ENCODE measurements at places on chromosomes 2 and 18. TPM values are rescaled to one million over a fixed set of nuclear protein-coding genes. Genes with fewer than 3 reads are reported as not detected.

DNA sequence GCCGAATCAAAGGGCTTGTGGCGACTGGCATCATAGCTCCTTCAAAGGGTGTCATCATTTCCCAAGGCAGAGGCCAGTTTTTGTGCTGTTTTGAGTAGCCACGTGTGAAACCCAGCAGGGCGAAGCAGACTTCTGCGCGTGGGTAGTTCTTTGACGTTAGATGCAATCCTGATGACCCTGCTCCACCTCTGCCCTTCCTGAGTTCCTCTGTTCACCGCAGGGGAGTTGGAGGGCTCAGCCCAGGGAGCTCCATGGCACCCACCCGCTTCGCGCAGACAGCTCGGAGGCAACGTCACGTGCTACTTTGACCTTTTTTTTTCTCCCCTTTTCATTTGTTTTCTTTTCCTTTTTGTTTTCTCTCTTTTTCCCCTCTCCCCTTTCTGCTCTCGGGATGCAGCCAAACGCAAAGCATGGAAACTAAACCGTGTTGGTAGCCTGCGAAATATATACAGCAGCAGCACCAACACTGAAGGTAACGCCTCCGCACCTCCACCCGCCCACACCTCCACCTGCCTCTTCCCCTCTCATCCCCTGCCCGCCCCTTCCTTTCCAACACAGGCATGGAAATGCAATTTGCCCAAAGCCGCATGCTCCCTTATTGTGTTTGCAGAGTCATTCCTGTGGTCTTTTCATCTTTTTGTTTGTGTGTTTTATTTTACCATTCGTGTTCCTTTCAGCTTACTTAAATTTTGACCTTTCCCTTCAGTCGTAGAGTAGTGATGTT is 153.6 kb downstream of the GBX2 start:
- no peak for ATAC-seq

DNA sequence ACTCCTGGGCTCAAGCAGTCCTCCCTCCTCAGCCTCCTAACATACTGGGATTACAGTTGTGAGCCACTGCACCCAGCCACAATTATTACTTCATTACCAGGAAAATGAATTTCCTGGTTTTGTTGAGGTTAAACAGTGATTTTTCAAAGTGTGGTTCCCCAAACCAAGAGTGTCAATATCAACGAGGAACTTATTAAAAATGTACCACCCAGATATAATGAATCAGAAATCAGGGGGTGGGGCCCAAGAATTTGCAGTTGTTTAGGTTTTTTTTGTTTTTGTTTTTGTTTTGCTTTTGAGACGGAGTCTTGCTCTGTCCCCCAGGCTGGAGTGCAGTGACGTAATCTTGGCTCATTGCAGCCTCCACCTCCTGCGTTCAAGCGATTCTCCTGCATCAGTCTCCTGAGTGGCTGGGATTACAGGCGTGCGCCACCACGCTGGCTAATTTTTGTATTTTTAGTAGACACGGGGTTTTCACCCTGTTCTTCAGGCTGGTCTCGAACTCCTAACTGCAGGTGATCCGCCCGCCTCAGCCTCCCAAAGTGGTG is 94.1 kb downstream of the WDSUB1 start:
- no peak for ATAC-seq

DNA sequence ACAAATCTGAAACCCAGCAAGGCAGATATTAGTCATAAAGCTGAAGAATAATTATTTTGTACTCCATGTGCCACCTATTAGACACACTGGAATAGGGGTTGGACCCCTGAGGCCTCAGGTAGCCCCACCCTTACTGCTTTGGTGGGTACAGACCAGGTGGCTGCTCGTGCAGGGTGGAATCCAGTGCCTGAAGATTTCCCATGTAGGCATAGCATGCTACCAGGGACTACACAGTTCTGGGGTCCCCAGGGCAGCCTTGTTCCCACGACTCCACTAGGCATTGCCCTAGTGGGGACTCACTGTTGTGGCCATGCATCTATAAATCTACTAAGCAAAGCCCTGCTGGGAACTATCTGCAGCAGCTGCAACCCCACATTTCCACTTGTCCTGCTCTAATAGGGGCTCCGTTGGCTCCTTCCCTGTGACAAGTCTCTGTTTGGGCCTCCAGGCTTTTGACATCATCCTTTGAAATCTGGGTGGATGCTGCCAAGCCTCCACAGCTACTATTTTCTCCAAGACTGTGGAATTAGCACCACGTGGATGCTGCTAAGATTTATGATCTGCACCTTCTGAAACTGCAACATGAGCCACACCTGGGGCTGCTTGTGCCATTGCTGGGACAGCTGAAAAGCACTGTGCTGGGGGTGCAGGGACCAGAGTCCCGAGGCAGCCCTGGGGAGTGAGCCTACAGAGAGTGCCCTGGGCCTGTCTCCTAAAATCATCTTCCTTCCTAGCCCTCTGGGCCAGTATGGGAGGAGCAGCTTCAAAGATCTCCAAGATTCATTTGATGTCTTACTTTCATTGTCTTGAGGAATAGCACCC is 303.8 kb downstream of the FSIP2 start:
- no peak for ATAC-seq

- no peak for ATAC-seq
These were observed 4.9 kb downstream of the VIT start for GRCh38 chr2:36701391-36701795.

DNA sequence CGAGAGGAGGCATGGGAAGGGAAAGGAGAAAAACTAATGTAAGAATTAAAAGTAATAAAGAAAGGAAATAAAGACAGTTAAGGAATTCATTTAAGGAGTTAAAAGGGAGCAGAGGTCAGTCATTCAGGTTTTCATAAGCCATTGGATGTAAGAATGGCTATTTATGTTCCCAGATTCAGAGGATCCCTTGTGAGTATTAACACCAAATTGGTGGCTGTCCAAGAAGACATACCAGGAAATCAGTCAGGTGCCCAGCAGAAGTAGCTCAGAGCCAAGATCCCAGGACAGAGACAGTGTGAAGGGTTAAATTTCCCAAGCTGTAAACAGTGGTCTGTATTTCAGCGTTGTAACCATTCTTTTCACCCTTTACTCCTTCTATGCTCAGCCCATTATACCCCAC is 550.4 kb downstream of the BCL11A start:
- no peak for ATAC-seq

- no peak for ATAC-seq
These were observed 564.4 kb downstream of the ZEB2 start for GRCh38 chr2:143955401-143956065.

- no peak for ATAC-seq
These were observed 15.6 kb downstream of the PHLPP1 start for GRCh38 chr18:62730941-62731340.

DNA sequence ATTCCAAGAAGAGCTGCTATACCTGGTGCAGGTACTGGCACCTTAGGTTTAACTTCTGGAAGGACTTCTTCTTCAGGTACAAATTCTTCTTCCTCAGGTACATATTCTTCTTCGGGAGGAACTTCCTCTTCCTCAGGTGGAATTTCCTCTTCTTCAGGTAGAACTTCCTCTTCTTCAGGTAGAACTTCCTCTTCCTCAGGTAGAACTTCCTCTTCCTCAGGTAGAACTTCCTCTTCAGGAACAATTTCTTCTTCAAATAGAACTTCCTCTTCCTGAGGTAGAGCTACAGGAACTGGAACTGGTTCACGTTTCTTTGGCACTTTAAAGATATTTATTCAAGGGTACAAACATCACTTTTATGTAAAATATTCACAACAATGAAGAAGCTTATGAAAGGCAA is 129.6 kb downstream of the TTN start:
- no peak for ATAC-seq

GRCh38 chr2:71811157-71811556 is 336.5 kb downstream of the CYP26B1 start:
- no peak for ATAC-seq

DNA sequence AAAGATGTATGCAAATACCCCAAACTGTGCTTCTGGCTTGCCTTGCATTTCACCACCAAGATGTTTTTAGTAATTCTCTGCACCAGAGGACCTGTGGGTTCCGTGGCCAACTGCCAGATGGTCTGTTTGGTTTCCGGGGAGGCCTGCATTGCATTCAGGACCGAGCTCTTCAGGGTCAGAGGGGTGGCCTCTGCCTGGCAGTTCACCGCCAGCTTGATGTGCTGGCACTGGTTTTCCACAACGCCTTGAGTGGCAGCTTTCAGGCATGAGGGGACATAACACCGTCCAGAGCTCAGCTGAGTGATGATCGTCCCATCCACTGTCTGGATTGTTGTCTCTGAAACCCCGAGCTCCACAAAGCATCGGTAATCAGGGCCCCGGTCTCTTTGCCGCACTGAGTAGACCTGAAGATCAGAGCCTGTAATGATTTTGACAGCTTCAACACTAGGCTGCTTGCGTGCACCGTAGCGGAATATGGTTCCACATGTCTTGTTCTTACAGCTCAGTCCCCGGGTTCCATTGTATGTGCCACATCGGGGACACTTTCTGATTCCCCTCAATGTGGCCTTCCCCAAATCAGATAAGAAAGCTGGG is 9.4 kb downstream of the C2orf42 start:
- no peak for ATAC-seq

DNA sequence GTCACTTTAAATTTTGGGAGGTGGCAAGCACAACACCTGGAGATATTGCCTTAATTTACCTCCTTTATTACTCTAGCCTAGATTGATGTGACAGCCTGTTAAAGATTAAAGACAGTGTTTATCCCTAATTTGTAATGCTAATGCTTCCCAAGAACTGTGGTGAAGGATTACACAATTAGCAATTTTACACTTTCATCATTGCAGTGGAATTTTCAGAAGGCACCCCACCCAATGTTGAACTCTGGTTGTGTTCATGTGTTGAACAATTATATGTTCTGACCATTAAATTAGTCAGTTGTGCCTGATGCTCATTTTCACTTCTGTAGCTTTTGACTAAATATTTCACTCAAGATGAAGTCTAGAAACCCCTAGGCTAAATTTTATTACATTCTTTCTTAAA is 317.1 kb upstream of the CWC22 start:
- ATAC-seq = no peak

GRCh38 chr2:179467111-179467510 is 202.5 kb upstream of the SESTD1 start:
- no peak for ATAC-seq

GRCh38 chr2:18311420-18312195 is 248.8 kb downstream of the RDH14 start:
- peak; percentile 86 for ATAC-seq

DNA sequence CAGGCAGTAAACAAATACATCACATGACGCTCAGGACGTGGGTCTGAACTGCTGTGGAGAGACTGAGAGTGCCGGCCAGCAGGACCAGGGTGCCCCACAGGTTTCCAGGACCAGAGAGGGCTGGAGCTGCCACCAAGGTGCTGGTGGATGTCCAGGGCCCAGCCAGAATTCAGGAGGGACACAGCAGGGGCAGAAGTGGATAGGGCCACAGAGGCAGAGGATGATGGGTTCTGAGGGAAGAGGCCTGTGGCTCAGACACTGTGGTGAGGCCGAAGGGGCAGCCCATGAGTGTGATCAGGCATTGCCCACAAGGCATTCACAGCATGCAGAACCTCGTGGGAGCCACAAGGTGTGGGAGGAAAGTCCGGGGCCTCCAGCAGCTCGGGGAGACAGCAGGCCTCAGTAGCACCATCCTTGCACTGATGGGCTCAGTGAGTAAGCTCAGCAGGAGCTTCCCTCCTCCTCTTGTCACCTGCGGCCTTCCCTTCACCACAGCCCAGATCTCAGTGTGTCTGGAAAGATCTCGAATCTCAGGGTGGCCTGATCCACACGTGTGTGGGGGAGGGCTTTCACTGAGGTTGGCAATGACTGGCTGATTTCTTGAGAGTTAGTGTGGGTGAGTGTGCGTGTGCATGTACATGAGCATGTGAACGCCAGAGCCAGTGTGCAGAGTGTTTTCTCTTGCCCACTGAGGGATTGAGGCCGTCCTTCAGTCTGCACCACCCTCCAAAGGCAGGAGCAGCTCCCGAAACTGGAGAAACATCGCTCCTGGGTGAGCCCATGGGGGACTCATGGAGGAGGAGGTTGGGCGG is 181.8 kb upstream of the RAB6C start:
- ATAC-seq = no peak

- ATAC-seq = peak; percentile 62
These were observed 918 bp upstream of the HNRNPLL start for GRCh38 chr2:38603402-38604290.

DNA sequence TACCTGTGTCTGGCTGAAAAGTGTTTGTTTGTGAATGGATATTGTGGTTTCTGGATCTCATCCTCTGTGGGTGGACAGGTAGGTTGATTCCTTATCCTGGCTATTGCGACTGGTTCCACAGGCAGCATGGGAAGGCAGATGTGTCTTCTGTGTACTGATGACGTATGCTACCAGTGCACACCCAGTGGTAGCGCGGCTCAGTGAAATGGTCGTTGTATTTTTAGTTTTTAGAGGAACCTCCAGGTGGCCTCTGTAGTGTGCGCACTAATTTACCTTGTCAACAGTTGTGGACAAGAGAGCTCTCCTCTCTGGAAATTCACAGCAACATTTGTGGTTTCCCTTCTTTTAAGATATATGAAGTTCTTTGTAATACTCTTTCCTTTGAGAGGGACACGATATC is 52.5 kb downstream of the CCDC74A start:
- ATAC-seq = no peak

- no peak for ATAC-seq
These were observed 6.8 kb downstream of the LBH start for GRCh38 chr2:30237966-30238800.

GRCh38 chr18:74234326-74235171 is 57.2 kb downstream of the CYB5A start:
- peak; percentile 38 for ATAC-seq

DNA sequence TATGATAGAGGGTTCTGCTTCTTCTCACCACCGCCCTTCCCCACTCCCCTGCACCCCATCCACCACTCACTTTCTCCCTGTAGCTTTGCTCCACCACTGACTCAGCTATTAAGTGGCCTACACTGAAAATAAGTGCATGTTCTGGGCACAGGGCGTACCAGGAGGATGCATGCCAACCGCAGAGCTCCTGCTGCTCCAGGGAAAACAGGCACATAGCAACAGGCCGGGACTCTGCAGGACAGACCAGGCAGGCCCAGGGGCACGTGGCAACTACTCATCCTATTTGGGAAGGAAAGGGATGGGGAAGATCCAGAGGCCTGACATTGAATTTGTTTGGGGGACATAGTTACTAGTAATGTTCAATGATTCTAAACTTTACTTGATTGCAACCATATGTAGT is 28.4 kb downstream of the ARL4C start:
- no peak for ATAC-seq

- ATAC-seq = no peak
These were observed 38.7 kb upstream of the HNMT start for GRCh38 chr2:137925599-137925998.

DNA sequence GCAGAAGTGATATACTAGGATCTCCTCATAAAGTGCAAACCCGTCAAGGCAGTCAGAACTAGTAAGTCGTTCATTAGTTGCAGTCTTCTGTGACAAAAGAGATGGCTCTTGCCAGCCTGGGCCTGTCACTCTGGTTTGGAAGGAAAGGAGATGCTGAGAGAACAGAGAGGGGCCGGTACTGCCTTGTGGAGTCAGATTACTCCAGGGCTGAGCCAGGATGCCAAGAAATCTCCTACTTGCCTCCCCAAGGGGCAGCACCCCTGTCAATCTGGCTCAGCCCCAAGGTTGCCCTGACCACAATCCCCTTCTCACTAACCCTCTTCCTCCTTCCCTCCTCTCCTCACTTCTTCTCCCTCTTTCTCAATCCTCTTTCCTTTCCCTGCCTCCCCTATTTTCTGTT is 62.9 kb upstream of the ASPRV1 start:
- no peak for ATAC-seq

- ATAC-seq = peak; percentile 61
These were observed 797 bp upstream of the GRHL1 start for GRCh38 chr2:9950521-9951271.

PLA2R1 gene
- total RNA-seq = 5.0 TPM

CDK15 gene
- 0.05 TPM for total RNA-seq

DNAH6 gene
- not detected for total RNA-seq

PLEK gene
- 0.87 TPM for total RNA-seq

MYO5B gene
- 1.00 TPM for total RNA-seq

STARD6 gene
- total RNA-seq = not detected

CFAP65 gene
- total RNA-seq = 0.56 TPM

GNAL gene
- total RNA-seq = 2.8 TPM

TDRD15 gene
- 0.05 TPM for total RNA-seq

Data from motor neuron (in vitro differentiated cells).